RPMI7951 (cell line): ENCODE measurements at places on chromosomes 1 and 21.

GRCh38 chr1:84476225-84476624 is 2.8 kb upstream of the RPF1 start:
- DNase-seq: no peak

DNA sequence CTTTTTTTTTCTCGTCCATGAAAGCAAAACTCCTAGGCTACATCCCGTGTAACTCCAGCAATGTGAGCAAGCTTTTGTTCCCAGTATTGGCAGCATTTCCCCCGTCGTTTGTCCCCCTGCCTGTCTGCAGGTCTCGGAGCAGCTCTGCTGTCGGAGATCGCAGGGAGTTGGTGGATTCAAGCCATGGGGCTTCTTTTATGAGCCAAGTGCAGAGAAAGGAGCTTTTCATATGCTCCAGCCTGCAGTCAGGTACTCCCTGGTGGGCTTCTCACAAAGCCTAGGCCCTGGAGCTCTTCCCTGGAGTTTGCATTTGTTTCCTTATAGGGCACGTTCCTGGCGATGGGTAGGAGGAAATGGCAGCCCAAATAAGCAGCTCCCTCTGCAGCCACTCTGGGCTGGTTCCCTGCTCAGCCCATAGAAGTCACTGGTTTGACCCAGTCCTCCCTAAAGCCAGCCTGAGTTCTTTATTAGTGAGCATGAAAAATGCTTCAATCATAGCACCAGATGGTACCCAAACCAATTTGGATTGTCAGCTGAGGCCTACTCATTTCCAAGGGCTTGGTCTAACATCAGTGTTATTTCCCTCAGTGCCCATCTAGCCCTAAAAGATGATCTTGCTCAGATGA is 78.3 kb downstream of the NUF2 start:
- no peak for DNase-seq

- peak; percentile 19 for DNase-seq
Measured at GRCh38 chr1:38730511-38731397, 128.8 kb downstream of the RRAGC start.

DNA sequence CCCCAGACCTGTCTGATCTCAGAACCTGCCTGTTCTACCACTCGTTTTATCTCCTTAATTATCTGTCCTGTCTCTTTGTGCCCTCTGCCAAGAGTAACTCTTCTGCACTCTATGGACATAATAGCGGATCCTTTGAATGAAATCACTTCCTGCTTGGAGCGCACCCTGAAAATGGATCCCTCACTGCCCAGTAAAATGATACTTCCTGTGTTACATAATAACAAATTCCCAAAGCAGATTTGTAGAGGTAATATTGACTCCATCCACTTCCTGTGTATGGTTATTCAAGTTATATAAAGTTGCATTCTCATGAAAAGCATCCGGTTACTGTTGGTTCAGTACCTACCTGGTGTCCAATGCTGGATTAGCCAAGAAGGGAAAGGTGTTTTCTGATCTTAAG is 246.0 kb downstream of the TRABD2B start:
- no peak for DNase-seq

DNA sequence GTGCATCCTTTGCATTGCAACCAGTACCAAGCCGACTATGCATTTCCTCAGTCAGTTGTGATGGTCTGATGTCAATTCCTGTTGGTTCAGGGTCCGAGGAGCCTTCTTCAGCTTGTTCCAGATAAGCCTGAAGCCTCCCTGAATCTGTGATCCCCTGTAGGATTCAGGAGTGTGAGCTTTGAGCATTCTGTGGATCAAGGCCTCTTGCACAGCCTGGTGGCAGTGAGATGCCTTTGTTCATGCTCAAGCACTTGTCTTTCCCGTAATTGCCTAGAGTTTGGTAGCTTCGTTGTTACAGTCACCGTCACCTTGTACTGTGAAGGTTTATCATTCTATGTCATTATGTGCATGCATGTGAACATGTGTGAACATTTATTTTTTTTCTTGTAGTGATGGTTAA is 103.5 kb downstream of the PBX1 start:
- no peak for DNase-seq

DNA sequence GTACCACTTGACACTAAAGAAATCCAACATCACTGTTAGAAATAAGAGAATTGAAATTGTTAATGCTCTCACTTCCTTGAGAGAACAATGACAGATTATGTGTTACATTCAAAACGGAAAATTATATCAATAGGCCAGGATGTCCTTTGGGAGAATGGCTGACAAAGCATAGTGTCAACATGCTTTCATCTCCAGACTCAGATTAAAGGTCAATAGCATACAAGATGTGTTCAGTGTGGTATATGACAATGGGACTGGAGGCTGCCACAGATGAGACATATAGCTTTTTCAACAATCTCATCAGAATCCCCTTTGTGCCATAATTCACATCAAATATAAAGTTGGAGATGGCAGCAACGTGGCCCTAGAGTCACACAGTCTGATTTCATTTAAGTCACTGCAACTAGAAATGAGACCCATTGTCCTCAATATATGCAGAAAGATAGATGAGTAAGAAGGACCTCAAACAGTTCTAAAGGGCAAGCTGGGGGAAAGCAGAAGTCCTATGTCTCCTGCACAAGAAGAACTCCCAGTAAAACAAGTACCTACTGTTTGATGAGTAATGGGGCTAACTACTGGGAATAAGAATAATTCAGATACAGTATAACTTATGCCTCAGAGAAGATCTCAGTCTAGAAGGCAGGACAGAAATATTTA is 327.9 kb downstream of the TTLL7 start:
- no peak for DNase-seq

- no peak for DNase-seq
Measured at GRCh38 chr1:30374400-30375070, 348.9 kb downstream of the MATN1 start.

- peak; percentile 81 for DNase-seq
Measured at GRCh38 chr1:205286335-205286950, 35.1 kb downstream of the NUAK2 start.

- DNase-seq: no peak
Measured at GRCh38 chr1:62229932-62230331, 35.3 kb downstream of the L1TD1 start.

DNA sequence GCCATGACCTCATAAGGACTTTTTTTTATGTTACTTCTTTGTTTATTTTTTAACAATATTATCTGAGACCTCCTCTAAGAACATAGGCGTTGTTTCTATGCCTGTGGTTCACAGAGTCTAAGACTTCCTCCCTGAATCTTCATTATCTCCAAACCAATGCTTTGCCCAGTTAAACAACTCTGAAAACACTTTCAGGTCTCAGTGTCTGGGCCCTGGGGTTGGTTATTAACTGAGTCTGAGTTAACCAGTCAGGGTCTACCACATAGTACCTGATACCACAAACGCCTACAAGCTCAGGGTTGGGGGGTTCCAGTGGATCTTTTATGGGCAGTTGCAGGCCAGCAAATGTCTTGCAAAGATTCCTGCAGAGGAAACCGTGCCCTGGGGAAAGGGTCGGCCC is 138.2 kb downstream of the AJAP1 start:
- DNase-seq: no peak

- DNase-seq: no peak
Measured at GRCh38 chr1:56901716-56902115, 47.1 kb downstream of the C8A start.

GRCh38 chr21:38843806-38844503 is 38.2 kb downstream of the ETS2 start:
- no peak for DNase-seq

DNA sequence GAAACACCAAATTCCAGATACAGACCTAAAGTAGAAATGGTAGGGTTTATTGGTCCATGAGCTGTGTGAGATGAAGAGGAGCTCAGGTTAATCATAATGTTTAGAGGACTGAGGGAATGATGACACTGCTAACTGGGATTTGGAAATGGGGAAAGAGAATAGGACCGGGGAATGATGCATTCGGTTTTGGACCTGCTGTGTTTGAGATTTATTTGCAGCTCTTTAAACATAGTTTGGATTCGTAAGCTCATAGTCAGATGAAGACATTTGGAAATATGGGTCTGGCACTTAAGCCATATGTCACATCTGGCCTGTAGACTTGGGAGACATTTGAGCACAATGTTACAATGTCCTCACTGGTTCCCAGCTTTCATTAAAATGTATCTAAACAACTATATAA is 127.9 kb upstream of the DUSP10 start:
- DNase-seq: no peak

DNA sequence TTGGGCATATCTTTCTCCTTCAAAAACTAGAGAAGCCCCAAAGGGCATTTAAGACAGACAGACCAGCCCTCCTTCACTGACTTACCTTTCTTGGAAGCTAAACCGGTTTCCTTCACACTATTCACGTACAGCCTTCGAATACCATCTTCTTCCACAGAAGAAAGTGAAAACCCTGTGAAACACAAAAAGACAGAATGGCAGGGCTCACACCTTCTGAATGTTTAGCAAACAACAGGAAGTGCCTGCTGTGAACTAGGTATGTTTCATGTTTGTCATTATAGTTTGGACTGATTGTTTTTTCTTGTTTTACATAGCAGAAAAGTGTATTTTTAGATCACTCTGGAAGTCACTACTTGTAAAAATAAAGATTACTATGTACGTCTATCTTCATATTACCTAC is 148.6 kb upstream of the KRTAP19-8 start:
- no peak for DNase-seq

DNA sequence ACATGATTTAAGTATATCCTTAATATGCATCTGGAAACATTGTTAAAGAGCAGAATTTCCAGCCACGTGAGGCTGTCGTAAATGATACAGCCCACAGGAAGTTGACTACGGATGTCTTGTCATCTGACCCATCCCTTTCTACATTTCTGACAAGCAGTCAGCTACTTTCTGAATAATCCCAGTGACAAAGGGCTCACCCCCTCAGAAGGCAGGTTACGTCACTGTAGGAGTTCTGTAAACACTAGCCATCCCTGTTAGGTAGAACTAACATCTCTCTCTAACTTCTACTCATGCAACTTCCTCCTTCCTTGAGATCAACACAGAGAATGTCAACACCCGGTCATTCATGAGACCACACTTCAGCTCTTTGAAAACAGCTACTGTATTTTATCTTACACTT is 259.2 kb downstream of the GREM2 start:
- DNase-seq: peak; percentile 13

DNA sequence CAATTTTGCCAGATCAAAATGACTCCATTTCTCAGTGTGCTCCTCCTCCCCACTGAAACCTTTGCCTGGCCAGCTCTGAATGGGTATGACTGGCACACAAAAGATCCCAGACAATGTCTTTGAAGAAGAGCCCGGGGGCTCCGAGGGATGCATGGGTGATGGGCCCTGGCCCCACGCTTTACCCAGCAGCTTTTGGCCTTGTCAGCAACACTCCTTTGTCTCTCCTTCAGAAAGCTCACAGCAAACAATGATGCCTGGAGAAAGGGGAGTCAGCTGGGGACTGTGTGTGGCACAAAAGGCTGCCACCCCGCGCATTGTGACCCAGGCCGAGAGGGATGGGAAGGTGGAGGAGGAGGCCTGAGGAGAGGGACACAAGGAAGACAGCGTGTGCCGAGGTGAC is 45.9 kb downstream of the PLXNA2 start:
- DNase-seq: no peak

DNA sequence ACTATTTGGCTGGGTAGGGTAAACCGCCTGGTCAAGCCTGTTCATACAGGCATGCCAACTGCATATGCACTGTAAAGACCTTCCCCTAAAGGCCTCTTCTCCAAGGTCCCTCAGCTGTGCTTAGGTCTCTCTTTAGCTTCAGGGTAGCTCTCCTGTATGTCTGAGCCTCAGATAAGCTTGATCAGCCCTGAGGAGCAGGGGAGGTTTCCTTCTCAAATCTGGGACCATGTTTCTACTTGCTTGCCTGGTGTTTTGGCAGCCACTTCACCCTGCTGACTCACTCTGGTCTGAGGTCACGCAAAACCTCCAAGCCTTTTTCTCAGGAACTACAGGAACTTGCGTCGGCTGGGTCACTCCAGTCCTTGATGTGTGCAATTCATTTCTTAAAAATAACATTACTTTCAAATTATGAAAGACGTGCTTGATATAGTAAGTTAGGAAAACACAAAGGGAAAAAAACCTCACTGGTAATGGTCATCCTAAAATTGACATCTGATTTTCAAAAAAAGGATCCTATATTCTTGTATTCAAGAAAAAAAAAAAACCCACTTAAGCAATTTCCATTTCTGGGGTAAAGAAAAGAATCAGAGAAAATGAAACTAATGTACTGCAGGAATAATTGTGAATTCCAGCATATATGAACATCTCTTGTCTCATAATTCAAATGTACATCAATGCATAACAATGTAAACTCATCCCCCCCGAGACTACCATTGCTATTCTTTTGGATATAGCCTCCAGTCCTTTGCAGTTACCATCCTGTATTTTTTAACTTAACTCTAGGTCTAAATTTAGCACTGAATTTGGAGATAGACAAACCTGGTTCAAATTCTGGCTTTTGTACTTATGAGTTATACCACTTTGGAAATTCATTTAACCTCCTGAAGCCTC is 24.8 kb upstream of the RNF19B start:
- peak; percentile 94 for DNase-seq

DNA sequence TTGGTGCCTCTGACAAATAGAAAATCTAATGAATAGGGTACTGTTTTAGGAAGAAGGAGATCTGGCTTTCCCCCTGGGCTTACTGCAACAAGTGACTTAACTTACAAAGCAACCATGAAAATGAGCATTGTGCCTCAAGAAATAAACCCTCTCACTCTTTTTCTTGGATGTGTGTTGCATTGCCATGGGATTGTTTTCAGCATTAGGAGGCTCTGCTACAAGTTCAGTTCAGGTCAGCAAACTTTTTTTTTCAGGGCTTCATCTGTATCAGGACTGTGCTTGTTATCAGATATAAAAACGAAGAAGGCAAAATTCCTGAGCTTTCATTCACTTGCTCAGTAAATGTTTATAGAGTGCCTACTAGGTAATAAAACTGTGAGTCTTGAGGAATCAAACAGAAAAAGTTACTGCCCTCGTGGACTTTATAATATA is 37.8 kb upstream of the DOCK7 start:
- peak; percentile 35 for DNase-seq

- no peak for DNase-seq
Measured at GRCh38 chr1:156658945-156659574, 17.1 kb downstream of the BCAN start.

GRCh38 chr1:92987462-92987861 is 26.2 kb upstream of the DIPK1A start:
- DNase-seq: no peak

- peak; percentile 91 for DNase-seq
Measured at GRCh38 chr1:155017041-155017945, 14.7 kb downstream of the ZBTB7B start.

- no peak for DNase-seq
Measured at GRCh38 chr1:77446841-77447555, 165.2 kb downstream of the AK5 start.

DNA sequence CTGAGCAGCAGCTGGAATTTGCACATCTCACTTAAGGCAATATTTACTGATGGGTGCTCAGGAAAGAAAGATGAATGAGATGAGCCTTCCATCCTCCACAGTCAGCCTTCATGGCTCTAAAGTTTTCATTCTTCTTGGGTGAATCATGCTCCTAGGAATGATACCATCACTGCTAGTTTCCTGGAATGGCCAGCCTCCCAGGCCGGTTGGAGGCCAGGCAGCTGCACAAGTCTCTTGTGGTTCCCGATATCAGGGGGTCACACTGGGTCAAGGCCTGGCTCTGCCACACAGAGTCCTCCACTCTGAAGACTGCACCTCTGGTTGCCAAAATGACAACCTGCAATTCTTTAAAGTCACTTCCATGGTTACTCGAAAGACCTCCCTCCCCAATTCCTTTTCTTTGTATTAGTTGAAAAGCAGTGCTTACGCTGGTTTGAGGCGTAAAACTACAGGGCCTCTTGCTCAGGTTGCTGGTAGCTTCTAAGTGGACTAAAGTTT is 46.2 kb upstream of the PALMD start:
- peak; percentile 96 for DNase-seq

GRCh38 chr1:190046231-190046630 is 431.4 kb downstream of the BRINP3 start:
- DNase-seq: no peak
